ENCODE measurements at places on chromosomes 5 and 9.

GRCh38 chr5:110218981-110219380 lies 507.5 kb downstream of the TMEM232 start:
- no peak for DNase-seq

DNA sequence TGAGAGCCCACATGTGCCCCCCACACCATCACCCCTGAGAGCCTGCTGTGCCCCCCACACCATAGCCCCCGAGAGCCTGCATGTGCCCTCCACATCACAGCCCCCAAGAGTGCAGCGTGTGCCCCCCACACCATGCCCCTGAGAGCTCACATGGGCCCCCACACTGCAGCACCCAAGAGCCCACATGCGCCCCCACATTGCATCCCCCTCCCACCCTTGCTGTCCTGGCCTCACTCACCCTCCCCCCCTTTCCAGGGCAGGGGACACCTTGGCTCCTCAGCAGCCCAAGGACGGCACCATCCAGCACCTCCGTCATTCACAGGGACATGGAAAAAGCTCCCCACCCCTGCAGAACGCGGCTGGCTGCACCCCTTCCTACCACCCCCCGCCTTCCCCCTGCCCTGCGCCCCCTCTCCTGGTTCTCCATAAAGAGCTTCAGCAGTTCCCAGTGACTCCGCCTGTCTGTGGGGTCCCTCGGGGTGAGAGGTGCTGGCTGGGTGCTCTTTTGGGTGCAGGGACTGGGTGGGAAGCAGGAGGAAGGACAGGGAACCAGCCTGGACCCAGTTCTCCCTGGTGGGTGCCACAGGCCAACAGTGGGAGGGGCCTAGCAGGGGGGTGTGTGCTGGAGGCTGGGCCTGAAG lies 5.0 kb downstream of the LCN1 start:
- no peak for DNase-seq

DNA sequence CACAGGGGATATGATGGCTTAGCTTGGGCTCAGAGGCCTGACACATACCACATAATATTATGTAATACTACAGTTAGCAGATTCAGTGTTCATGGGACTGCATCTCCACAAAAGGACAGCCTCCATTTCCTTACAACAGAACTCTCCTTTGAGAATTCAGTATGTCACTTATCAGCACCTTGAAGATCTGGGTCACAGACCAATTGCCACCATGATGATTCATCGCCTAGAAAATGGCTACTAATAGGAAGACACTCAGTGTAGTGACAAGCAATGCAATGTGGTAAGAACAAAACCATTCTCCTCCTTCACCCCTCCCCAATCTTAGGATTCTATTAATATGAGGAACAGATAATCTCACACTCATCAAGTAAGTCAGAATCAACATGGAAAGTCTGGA lies 38.7 kb upstream of the PRLR start:
- DNase-seq: no peak

- DNase-seq: peak; percentile 73
Observed at GRCh38 chr5:42811591-42812446, at the start of gene SELENOP. Gene SELENOP, minus strand, starts transcription at chr5:42811892. Its CDS starts 3,539 bp downstream, at chr5:42808353.

GRCh38 chr9:83472764-83473163 lies 65.4 kb downstream of the FRMD3 start:
- no peak for DNase-seq

DNA sequence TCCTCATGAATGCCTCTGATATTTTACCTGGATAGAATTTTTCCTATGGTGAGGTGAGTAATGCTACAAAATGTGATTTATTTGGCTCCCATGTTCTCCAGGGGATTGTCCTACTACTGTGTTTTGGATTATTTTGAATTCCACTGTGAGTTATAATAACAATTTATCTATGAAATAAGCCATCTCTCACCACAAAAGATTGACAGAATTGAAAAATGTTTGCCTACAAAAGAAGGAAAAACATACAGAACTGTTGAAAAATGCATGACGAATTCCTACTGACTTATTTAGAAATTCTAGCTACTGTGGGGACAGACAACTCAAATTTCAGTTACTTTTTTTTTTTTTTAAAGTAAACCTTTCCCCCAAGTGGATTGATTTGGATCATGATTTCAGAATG lies 463.7 kb upstream of the GRIN3A start:
- no peak for DNase-seq

Data from HuH-7.5 (cell line).